ENCODE measurements at places on chromosomes 5 and 9.

GRCh38 chr9:14455243-14455642, 141.3 kb upstream of the NFIB start:
- no peak for DNase-seq

DNA sequence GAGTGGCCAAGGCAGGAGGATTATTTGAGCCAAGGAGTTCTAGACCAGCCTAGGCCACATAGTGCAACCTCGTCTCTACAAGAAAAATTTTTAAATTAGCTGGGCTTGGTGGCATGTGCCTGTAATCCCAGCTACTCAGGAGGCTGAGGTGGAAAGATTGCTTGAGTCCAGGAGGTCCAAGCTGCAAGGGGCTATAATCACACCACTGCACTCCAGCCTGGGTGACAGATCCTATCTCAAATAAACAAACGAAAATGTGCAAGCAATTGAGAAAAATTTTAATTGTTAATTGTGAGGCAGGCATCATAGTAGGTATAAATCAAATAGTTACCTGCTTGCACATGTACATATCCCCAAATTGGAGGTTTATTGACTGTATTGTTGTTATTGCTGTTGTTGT, 15.3 kb downstream of the ALDH7A1 start:
- DNase-seq, result no peak

- no peak for DNase-seq
Measured at GRCh38 chr5:133363807-133364587, 248.3 kb downstream of the FSTL4 start.

- no peak for DNase-seq
Measured at GRCh38 chr9:114031948-114032840, 45.9 kb downstream of the AMBP start.

DNA sequence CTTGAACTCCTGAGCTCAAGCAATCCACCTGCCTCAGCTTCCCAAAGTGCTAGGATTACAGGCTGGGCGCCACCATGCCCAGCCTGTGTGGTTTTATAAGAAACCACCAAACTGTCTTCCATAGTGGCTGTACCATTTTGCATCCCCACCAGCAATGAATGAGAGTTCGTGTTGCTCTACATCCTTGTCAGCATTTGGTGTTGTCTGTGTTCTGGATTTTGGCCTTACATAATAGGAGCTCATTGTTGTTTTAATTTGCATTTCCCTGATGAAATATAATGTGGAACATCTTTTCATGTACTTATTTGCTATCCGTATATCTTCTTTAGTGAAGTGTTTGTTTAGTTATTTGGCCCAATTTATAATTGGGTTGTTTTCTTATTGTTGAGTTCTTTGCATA, 29.8 kb downstream of the PHF2 start:
- DNase-seq, result no peak

GRCh38 chr5:122252319-122252718, 59.7 kb upstream of the SNCAIP start:
- no peak for DNase-seq

GRCh38 chr5:10366310-10367272, 13.1 kb downstream of the MARCHF6 start:
- peak; percentile 72 for DNase-seq

GRCh38 chr5:39815711-39816110, 390.9 kb upstream of the DAB2 start:
- no peak for DNase-seq

DNA sequence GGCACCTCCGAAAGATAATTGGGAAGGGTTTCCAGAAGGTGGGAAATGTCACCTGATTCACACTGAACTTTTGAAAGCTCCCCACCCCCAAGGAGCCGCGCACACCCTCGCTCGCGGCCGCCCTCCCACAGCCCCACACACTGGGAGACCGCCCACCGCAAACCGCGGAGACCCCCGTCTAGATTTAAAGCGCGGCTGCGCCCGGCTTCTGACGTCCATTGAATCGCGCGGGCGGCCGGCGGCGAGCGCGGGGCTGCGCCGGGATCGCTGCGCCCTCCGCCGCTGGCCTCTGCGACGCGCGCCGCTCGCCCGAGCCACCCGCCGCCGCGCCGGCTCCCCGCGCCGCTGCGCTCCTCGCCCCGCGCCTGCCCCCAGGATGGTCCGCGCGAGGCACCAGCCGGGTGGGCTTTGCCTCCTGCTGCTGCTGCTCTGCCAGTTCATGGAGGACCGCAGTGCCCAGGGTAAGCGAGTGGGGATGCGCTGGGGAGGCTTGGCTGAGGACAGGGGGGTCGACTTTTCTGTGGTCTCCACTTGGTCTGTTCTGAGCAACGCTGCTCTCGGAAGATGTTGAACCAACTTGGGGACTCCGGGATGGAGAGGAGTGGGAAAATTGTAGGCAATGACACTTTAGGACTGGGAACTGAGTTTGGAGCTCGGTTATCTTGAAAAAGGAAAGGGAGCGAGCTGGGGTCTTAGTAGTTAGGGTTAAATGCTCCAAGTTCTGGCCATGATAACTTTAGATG, at the start of gene FST:
FST (plus strand) TSS at position 214 of the 743 bp plus-strand sequence; CDS start at position 377, 163 bp downstream.
- no peak for DNase-seq

DNA sequence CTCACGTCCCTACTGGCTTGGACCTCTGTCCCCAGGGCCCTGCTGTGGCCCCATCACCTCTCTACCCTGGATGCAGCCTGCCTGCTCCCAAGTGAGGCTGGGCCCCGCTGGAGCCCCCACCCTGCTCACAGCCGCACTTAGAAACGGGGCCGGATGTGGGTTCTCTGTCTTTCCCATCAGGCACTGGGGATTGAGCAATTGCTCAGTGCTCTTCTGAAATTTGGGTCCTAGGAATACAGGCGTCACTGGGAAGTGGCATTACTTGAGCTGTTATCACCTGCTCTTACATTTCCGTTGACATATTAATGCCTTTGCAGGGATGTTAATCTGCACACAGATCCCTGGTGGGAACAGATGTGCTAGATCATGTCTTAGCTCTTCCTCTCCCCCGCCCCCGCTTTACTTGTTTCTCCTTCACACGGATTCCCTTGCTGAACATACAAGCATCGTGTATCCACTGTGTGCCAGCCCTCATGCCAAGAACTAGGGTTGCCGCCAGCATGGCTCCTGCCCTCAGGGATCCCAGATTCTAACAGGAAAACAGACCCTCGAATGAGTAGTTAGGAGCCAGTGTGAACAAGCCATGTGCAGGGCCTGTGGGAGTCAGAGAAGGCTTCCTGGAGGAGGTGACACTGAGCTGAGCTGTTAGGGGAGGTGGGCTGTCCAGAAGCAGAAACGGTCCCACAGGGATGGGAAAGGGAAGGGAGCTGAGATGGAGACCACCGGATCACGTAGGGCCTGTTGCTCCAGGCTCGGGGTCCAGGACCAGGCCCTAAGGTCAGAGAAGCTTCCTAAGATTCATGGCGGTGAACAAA, 65.1 kb downstream of the NEK6 start:
- no peak for DNase-seq

- no peak for DNase-seq
Measured at GRCh38 chr9:13064676-13065075, 214.8 kb downstream of the MPDZ start.

DNA sequence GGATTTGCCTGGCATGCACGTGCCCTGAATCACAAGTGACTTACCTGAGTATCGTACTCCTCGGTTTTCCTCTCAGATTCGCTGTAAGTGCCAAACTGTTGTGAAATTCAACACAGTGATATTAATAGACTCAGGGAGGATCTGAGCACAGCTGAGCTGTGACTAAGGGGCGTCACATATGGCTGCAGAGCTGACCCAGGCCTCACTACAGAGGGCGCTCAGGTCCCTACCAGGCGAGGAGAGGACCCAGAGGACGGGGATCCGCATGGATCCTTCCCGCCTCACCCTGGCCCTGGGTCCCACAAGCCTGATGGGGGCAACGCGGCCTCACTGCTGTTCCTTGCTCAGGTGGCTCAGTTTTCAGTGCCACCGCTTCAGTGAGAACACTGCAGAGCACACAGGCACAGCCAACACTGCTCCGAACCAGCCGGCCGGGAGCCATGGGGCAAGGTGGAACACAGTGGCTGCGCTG, 20.1 kb downstream of the CLPTM1L start:
- no peak for DNase-seq

GRCh38 chr5:132797651-132798050, 15.5 kb upstream of the SOWAHA start:
- DNase-seq, result no peak

GRCh38 chr9:127035423-127035822, 87.0 kb downstream of the ANGPTL2 start:
- DNase-seq, result no peak

DNA sequence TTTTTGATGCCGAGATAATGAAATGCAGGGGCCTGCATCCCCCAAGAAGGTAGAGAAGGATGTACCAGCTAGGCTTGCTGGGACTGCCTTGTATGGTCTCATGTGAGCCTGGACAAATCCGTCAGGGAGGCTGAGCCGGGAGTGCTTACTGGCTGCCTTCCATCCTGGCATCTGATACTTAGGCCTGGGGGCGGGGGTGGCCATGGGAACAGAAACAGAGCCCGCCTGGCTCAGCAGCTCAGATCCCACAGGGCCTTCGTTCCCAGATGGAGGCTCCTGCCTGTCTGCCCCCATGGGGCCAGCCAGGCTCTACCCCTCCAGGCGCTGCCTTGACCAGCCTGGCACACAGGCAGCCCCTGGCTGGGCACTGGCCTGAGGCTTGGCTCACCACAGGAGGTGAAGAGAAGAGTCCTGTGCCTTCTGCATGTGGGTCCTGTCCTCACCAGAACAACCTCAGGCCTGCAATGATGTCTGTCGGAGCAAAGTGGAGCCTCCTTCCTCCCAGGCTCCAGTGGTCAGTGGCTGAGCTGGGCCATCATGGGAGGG, 10.5 kb upstream of the SPATA31E1 start:
- DNase-seq, result no peak

GRCh38 chr5:177319913-177320588, 8.4 kb upstream of the MXD3 start:
- no peak for DNase-seq

DNA sequence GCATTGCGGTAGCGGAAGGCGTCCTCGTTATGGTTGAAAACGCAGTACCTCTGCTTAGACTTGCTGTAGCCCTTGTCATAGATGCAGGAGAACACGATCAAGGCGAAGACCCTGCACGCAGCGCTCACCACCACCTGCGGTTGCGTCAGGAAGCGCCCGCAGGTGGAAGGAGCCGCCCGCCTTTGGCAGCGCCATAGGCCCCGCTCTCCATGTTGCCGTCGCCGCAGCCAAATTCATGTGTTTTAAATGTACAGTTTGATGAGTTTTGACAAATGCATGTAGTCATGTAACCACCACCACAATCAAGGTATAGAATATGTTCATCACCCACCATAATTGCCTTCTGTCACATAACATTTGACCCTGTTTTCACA, 84.9 kb upstream of the CEP78 start:
- DNase-seq, result no peak

GRCh38 chr5:76612942-76613341, 10.3 kb downstream of the F2RL2 start:
- no peak for DNase-seq

GRCh38 chr9:99076483-99077171, 28.3 kb upstream of the TGFBR1 start:
- no peak for DNase-seq

DNA sequence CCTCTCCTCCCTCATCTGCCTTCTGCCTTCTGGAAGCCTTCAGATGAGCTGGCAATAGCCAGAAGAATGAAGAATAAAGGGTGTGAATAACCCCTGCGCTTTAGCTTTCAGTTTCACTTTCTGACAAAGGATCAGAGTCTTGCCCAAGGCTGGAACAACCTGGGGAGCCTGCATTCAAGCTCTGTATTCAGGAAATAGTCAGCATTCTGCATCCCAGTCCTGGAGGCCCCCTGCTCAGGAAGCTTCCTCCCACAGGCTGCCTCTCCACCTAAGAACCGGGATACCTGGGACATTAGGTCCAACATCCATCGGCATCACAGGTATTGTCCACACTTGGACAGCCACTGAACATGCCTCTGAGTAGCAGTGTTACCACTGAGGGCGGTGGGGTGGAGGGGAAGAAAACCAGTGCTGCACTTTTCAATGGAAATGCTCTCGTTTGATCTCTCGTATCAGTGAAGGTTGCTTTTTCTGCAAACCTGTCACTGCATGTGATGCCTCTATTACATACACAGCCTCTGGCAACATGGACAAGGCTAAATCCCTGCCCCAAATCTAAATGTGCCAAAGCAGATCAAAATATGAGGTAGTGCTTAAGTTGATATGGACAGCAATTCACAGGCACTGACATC, 39.8 kb upstream of the ACO1 start:
- DNase-seq, result no peak

DNA sequence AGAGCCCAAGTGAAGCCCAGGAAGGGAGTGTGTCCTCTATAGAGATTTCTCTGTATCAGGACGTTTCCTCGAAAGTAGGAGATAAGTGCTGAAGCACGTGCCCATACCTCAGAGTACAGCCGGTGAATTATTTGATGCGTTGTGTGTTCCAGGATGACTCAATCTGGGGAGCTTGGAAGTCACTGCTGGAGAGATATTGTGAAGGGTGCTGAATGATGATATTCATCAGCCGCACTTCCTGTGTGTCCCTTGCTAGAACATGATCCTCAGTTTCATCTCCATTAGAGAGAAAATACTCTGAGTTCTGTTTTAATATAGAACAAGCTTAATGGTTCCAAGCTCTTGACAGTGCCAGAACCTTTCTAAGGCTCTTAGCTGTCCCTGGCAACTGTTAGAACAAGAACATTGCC, 402.3 kb upstream of the ADAMTSL1 start:
- no peak for DNase-seq

GRCh38 chr5:98099448-98100105, 673.9 kb upstream of the RGMB start:
- DNase-seq, result no peak

DNA sequence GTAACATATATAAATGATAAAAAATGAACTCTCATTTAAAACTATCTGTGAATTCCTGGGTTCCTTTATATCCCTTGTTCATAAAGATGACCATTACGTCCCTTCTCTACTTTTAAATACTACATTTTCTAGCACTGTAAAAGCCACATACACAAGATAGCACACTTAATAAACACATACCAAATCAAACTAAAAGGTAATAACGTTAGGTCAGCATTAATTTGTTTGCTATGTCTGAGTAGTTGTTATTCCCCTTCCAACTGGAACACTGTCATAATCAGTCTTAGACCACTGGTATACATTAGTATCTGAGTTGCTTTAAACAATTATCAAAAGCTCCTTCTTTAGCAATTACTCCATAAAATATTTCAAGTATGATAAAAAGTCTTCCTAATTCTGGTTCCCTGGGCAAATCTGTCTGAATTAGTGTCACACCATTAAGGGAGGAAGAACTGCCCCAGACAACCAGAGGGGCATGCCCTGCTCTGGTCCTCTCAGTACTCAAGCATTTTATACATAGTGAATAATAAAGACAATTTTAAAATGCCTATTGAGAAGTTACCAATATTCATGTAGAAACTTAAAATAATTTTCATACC, 98.1 kb downstream of the RAPGEF6 start:
- no peak for DNase-seq

Measured in PC-9 (cell line).